Breast epithelium (tissue), 4 donors: ENCODE measurements at places on chromosomes 1 and 21. TPM values are rescaled to one million over a fixed set of nuclear protein-coding genes. Genes with fewer than 3 reads are reported as not detected.
A peak's percentile ranks its signal among the peaks of the same experiment; 100 is the strongest.

GRCh38 chr1:204513117-204513716 is 3.0 kb upstream of the MDM4 start:
- DNase-seq: no peak

DNA sequence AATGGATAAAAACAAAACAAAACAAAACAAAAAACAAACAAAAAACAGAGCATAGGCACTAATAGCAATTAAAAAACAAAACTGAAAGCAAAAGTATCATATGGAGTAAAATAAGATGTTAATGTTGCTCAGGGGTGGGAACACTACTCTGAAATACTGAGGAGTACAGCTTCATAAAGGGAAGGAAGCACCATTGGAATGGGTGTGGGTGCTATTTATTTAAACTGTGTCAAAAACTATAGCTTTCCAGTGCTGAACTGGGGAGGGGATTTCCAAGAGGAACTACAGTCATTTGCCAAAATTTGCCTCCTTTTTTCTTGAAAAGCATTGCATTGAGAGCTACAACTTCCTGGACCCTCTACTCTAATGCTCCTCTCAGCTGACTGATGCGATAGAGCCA is 40.0 kb downstream of the SPTA1 start:
- no peak for DNase-seq

DNA sequence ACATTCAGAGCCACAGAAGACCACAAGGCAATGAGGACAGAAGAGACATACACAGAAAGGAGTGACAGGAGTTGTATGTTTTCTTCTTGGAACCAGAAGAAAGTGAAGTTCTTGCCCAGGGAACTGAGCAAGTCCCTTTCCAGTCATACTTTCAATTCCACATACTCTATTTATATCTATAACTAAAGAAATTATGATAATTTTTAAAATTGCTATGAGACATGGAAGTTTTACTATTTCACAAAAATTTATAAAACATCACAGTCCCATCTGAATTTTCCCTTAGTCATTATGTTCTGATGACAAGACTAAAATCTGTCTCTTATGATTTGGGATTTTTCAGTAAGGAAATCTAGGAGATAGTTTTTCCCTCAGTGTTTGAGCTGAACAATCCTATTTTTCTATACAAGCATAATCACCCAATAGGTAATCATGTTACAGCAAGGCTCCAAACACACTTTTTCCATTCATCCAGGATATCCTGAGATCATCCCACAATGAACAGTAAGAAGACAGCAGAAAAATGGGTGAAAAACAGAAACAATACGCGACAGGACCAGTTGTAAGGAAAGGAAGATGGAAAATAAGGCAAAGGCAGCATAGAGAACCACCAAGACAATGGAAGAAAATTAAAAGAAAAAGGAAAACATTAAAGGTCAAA is 154.6 kb downstream of the VAV3 start:
- no peak for DNase-seq

GRCh38 chr1:239448911-239449310 is 62.5 kb downstream of the CHRM3 start:
- no peak for DNase-seq

DNA sequence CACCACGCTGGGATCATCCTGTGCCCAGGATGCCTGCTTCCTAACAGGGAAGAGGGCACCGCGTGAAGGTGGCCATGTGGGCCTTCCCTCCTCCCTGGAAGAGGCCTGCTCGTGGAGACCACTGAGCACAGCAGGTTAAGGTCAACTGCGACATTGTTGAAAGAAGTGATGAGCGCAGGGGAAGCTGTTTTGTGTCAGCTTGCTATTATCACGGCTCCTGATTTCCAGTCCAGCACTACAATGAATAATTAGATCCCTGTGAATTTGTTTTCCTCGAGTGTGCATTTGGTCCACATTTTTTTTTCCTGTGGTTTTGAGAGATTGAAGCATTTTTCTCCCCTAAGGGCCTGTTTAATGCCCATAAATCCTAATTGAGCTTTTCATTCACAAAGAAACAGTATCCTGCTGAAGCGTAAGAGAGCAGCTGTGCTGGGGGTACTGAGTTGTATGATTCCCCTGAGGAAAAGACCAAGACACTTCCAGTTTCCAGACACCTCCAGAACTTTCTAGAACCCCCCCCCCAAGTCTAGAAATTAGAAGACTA is 204.9 kb downstream of the KCNJ6 start:
- no peak for DNase-seq

DNA sequence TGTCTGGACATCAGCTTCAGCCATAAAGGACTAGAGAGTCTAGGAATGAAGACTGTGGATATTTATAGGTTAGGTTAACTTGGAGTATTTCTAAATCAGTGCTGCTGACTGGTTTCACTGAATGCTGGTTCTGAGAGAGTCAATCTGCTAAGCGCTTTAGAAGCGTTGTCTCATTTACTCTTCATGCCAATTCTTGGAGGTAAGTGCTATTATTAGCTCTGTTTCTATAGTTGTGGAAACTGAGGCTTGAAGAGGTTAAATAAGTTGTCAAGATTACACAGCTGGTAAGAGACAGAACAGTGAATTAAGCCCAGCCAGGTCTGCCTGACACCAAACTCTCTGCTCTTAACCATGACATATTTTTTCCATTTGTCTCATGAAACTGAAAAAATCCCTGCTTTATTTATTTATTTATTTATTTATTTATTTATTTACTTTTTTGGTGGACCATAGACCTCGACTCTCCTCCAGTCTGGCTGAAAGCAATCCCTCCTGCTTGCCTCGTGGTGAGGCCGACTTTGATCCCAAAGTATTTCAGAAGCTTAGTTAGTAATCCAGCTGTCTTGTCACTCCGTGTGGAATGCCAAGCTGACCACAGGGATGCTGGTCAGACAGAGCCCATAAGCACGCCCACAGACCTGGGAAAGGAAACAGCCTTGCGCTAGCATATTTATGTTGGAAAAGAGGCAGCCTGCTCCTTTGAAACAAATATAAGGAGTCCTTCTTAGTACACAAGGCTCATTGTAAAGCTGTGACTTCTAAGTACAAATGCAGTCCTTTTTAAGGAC is 16.9 kb downstream of the NTMT2 start:
- no peak for DNase-seq

- DNase-seq: peak; percentile 9
These were observed 45.8 kb upstream of the PDE9A start for GRCh38 chr21:42607525-42608102.

GRCh38 chr1:112511897-112512296 is 3.1 kb downstream of the WNT2B start:
- DNase-seq: no peak

DNA sequence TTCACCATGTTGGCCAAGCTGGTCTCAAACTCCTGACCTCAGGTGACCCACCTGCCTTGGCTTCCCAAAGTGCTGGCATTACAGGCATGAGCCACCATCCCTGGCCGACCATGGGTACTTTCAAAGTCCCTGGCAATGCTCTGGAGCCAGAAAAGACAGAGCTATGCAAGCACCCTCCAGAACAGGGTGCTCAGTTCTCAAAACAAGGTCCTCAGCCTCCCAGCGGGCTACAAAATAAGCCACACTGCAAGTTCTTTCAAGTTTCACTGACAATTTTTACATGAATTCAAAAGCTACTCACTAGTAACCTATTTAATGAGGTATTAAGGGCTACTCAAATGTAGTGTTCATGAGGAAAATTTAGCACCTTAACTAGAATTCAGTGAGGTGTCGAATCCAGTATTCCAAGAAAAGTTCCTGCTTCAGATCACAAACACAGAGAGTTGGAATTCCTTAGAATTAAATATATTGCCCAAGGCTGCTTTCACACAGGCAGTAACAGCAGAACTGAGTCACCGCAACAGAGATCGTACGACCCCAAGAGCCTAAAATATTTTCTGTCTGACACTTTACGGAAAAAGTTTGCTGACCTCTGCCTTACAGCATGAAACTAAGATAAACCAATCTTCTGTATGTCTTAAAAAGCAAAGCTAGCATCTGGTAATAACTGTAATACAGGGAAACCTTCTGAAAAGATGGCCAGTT is 60.7 kb downstream of the HSF2BP start:
- DNase-seq: no peak

- DNase-seq: no peak
These were observed 23.6 kb downstream of the TMEM201 start for GRCh38 chr1:9612162-9612845.

- no peak for DNase-seq
These were observed 1.6 kb downstream of the ZNF648 start for GRCh38 chr1:182059936-182060335.

Gene CRYAA
- total RNA-seq: not detected

- DNase-seq: no peak
These were observed 5.4 kb upstream of the SLAMF8 start for GRCh38 chr1:159821171-159821867.

- DNase-seq: no peak
These were observed 145.3 kb downstream of the SEC16B start for GRCh38 chr1:177824508-177824982.

- no peak for DNase-seq
These were observed 41.7 kb upstream of the ARHGAP29 start for GRCh38 chr1:94279038-94279437.

DNA sequence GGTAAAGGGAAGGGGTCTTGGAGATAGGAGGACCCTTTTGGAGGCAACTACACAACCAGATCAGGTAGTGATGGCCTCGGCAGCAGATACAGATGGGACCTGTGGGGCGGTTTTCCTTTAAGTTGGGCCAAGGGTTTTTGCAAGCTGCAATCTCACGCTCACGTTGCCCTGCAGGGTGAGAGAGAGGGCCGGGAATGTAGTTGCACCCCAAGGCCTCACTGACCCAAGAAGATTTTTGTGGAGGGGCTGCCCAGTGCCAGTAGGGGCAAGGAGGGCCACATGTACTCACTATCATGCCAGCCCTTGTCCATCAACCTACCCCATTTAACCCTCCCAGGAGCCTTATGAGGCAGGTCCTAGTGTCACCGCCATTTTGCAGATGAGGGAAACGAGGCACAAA is 57.7 kb upstream of the SELENON start:
- DNase-seq: no peak

Gene TSPAN1
- total RNA-seq: 8.9 TPM

GRCh38 chr1:227330279-227331076 is 12.2 kb upstream of the CDC42BPA start:
- DNase-seq: no peak

Gene MTMR11
- 13.8 TPM for total RNA-seq

Gene CORT
- total RNA-seq: not detected

GRCh38 chr1:47325528-47325927 is 8.1 kb upstream of the CMPK1 start:
- no peak for DNase-seq

Gene SH2D1B
- total RNA-seq: not detected

Gene S100A7A
- total RNA-seq: not detected

Gene OPTC
- not detected for total RNA-seq

Gene AMY1B
- total RNA-seq: not detected

DNA sequence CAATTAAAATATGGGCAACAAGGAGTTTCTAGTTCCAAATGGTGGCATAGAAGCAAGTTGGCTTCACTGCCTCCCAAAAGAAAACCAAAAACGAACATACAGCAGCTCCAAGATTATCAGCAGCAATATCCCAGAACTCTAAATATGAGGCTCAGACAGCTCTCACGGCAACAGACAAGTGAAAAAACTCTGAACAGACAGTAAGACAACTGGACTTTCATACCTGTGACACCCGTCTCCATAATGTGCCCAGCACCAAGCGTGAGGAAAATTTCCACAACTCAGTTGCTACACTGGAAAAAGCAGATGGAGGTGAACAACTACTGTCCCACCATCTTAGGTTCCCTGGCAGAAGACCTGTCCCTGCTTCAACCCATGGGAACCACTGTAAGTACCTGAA is 39.9 kb downstream of the HSF2BP start:
- no peak for DNase-seq

DNA sequence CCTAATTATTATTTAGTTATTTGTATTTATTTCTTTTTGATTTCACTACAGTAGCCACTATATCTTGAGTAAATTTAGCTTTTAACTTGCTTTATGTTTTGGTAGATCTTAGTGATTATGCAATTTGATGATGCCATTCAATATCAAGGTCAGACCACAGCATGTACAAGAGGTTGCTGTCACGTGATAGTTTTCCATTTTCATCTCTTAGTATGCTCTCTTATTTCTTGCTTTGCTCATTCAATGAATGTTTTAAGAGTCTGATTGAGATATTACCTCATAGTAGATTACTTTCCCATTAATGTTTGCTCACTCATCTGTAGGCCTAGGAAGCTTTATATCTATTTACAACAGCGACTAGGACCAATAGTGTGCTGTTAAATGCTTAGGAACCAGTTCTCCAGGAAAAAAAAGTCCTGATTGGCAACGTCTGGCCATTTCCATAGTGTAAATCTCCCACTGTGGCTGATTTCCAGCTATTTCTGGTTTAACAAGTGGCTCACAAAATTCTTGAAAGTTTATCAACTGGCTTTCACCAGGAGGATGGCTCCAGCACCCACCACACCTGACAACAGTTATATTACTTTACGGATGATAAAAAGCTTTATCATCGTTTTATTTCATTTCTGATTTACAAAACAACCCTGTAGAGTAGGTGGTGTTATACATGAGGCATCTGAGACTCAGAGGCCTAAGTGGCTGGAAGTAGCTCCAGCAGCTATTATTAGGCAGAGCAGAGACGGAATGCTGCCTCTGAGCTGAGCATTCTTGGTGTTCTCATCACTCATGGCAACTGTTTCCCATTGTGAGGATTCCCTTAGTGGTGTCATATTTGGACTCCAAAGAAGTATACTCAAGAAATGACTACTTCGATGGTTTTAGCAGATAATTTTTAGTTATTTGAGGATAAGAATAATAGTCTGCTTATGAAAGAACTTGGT is 235.2 kb downstream of the DISC1 start:
- DNase-seq: no peak

GRCh38 chr1:178485541-178485981 is 11.2 kb downstream of the CLEC20A start:
- no peak for DNase-seq

Gene FAM167B
- total RNA-seq: 1.2 TPM

GRCh38 chr1:15411593-15412137 is 2.0 kb downstream of the EFHD2 start:
- DNase-seq: no peak

DNA sequence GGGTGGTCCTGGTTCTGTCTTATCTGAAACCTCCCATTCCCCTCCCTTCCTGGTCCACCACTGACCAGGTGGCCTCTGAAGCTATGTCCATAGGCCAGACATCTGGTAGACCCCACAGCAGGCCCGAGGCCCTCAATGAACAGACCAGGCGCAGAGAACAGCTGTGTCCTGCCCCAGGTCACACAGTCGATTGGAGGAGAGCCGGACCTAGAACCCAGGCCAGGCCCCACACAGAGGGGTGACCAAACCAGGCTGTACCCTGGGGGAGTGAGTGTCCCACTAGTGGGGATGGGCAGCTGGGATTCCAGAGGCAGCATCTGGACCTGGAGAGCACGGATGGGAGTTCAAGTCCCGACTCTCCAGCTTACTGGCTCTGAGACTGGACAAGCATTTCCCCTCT is 29.2 kb downstream of the RNU1-1 start:
- DNase-seq: no peak
